ENCODE measurements at places on chromosomes 3 and 15.
A peak's percentile ranks its signal among the peaks of the same experiment; 100 is the strongest.

DNA sequence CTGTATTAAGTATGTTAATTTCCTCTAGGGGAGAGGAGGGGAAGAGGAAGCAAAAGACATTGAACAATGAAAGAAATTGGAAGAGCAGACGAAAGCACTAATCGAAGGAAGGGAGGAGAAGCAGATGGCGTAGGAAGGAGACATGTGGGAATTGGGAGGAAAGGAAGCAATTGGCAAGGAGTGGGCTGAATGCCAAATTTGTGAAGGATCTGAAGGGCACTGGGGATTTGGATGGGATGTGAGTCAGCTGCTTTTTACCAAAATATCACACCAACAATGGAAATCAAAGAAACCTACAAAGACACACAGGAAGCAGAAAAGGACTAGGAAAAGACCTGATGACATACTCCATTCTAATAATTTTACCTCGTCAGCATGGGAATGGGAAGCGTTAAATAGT is 1029.8 kb downstream of the ROBO1 start:
- no peak for DNase-seq

DNA sequence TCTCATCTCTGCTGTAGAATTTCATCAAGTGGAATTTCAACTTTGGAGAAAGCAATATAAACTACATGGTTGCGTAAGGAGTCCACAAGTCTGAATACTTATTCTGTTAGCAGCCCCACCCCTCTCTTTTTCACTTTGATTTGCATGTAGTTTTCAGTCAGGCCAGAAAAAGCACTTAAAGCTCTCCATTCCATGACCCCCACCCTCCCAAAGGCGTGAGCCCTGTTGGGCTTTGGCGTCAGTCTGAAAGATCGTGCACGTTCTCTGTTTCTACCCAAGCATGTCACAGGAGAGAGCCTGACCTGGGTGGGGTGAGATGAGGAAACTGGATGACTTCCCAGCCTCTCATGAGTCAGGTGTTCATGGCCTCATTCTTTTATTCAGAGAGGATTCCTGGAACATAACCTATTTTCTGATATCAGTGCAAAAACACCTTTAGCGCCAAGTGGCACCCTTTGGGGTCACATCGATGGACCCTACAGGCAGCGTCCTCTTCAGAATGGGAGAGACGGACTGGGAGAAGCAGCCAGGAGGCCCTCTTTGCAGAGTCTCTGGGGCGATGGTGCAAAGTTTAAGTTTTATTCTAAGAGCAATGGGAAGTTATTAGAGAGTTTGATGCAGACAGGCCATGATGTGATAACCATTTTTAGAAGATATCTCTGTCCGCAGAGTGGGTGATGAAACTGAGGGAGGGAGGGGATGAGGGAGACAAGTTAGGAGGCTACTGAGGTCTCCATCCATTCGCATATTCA is 55.8 kb downstream of the LSM3 start:
- DNase-seq, result no peak

- DNase-seq, result peak; percentile 27
Observed at GRCh38 chr3:108477511-108478147, 32.8 kb downstream of the MYH15 start.

DNA sequence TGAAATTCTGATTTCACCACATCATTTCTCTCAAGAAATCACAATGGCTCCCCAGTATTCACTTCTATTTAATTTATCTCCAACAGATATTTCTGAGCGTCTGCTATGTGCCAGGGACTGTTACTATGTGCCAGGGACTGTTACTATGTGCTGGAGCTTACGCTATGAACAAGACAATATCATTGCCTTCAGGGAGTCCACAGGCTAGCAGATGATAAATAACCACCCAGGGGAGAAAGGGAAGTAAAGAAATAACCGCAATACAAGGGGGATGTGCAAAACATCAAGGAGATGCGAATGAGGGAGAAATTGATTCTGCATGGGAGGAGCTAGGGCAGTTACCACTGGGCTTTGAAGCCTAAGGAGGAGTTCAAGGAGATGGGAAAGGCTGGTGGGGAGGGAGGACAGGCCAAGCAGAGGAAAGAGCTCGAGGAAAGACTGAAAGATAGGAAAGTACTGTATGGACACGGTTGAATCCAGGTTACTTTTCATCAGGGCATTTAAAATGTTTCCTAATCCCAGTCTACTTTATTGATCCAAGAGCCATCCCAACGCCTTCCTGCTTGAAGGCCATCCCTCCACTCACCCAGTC is 2.5 kb downstream of the THSD4 start:
- no peak for DNase-seq

- no peak for DNase-seq
Observed at GRCh38 chr15:44246521-44247268, 41.8 kb upstream of the GOLM2 start.

DNA sequence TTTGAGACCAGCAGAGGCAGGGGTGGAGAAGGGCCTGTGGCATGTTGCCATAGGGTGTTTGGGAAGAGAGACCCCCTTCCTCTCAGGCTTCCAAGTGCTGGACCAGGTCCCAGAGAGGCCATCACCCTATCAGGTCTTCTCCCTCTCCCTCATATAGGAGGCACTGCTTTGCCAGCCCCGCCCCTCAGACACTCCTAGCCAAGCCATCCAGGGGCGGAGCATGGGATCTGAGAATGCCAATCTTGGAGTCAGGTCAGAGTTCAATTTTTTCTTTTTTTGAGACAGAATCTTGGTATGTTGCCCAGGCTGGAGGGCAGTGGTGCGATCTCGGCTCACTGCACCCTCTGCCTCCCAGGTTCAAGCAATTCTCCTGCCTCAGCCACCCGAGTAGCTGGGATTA is 32.7 kb downstream of the CRABP1 start:
- no peak for DNase-seq

- DNase-seq, result no peak
Observed at GRCh38 chr3:99579965-99580364, 58.4 kb upstream of the COL8A1 start.

DNA sequence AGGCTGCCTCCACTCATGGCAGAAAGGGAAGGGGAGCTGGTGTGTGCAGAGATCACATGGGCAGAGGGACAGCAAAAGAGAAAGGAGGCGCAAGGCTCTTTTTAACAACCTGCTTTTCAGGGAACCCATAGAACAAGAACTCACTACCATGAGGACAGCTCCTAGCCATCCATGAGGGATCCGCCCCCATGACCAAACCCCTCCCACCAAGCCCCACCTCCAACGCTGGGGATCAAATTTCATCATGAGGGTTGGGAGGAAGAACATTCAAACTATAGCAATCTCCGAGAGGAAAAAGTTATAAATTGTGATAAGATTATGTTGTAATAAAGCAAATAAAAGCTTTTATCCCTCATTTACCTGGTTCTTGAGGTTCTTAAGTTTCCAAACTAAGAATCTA is 84.7 kb upstream of the LMCD1 start:
- no peak for DNase-seq

DNA sequence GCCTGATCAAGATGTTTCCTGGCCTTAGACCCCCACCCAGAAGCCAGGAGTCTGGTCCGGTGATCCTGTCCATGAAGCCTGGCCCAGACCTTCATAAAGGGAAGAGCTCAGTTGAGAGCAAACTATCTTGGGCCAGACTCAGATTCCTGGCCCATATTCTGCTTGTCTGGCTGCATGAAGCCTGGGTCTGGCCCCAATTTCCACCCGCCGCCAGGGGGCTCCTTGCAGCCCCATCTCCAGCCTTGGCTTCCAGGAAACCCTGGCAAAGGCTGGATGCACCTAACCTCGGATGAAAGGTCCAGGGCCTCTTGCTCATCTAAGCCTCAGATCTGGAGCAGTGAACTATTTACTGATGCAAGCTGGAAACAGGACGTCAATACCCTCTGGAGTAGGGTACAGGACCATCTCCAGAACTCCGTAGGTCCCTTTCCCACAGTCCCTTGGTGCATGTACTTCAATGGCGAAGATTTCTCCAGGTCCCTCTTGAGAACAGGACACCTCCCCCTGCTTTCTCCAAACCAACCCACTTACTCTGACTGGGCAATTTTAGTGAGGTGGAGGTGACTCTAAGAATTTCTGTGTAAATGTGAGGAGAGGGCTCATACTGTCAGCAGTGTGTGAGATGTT is 5.6 kb downstream of the FOXL2 start:
- DNase-seq, result no peak

- DNase-seq, result no peak
Observed at GRCh38 chr3:187736418-187736871, 8.8 kb downstream of the BCL6 start.

GRCh38 chr3:146065573-146066006 is 95.4 kb downstream of the PLOD2 start:
- DNase-seq, result peak; percentile 35

- DNase-seq, result no peak
Observed at GRCh38 chr3:183497313-183497712, 58.2 kb downstream of the KLHL6 start.

GRCh38 chr15:22237891-22238275 is 157.6 kb downstream of the OR4M2 start:
- DNase-seq, result no peak

- no peak for DNase-seq
Observed at GRCh38 chr3:20787005-20787404, 601.0 kb upstream of the SGO1 start.

DNA sequence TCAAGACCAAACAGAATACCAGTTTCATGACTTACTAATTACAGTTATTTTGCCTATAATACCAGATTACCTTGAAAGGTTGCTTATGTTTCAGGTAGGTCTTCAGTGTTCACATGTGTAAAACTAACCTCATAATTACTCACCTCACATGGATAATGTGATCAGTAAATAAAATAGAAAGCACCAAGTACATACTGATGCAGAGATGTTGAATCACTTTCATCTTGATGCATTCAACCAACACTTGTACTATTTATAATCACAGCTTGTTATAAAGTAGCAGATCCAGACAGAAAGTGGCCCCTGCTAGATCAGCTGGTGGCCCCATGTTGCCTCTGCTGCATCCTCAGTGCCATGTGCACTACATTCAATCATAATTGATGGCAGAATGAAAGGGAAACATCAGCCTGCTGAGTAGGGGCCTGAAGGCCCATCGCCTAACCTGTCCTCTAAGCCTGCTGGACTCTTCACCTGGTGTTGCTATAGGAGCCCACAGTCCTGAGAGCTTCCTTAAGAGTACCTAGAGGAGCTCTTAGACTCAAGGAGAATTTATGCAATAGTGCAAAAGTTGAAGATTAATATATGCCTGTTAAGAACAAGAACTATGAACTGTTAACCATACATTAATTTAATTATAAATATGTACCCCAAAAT is 154.3 kb downstream of the PLCL2 start:
- DNase-seq, result no peak

DNA sequence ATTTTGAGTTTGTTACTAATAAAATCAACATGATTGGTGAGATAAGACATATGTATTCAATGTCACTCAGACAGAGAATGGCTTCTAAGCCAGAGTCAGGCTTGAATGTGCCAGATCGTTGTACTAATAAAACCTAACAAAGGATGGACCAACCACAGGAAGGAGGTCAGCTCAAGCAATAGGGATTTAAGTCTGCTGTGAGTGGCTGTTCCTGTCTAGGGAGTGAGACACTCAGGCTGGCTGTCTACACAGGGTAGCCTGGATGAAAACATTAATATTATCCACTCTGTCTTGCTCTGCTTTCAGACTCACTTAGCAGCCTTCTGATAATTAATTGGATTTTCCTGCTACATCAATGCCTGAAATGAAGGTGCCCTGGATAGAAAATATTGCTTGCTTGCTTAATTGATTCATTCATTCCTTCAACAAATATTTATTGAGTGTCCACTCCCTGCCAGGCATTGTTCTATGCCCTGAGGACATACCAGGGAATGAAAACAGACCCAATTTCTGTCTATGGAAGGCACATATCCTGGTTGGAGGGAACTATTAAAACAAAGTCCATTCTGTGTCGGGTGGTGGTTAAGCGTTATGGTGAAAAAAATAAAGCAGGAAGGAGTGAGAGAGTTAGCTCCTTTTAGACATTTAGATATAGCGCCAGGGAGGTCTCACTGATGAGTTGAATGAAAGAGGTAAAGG is 239.4 kb downstream of the CHST2 start:
- DNase-seq, result no peak

- no peak for DNase-seq
Observed at GRCh38 chr15:57281321-57281720, 95.0 kb upstream of the CGNL1 start.

DNA sequence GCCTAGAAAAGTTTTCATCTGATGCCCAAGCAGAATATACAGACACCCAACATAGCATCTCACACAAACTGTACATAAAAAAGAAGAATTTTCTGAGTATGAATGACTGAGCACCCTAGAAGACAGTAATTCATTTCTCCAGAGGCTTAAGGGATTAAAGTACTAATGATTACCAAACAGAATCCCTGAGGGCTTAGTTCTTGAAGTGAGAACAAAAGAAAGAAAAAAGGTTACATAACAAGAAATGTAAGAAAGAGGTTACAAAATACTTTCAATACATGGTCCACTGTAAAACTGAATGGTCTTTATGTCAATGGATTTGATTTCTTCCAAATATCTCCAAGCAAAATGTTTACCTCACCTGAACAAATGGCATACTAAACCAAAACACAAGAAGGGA is 9.1 kb upstream of the NEK10 start:
- DNase-seq, result no peak

DNA sequence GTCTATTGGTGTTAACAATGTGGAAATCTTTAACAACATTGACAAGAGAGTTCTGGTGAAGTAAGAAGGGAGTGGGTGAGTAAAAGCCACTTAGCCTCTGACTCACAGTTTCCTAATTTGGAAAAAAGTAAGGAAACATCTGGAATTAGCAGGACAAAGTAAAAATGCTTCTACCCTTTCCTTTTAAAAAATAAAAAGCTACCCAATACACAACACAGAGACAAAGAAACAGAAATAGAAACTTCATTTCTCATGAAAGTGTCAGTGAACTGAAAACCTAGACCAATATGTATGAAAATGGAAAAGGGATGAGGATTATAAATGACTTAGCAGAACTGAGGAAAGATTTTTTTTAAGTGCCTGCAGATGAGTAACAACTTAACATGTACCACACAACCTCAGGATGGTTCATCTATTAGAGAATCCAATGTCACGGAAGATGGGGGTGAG is 65.4 kb downstream of the SSR3 start:
- DNase-seq, result peak; percentile 41

GRCh38 chr15:69603369-69604071 is 150.9 kb downstream of the RPLP1 start:
- no peak for DNase-seq

DNA sequence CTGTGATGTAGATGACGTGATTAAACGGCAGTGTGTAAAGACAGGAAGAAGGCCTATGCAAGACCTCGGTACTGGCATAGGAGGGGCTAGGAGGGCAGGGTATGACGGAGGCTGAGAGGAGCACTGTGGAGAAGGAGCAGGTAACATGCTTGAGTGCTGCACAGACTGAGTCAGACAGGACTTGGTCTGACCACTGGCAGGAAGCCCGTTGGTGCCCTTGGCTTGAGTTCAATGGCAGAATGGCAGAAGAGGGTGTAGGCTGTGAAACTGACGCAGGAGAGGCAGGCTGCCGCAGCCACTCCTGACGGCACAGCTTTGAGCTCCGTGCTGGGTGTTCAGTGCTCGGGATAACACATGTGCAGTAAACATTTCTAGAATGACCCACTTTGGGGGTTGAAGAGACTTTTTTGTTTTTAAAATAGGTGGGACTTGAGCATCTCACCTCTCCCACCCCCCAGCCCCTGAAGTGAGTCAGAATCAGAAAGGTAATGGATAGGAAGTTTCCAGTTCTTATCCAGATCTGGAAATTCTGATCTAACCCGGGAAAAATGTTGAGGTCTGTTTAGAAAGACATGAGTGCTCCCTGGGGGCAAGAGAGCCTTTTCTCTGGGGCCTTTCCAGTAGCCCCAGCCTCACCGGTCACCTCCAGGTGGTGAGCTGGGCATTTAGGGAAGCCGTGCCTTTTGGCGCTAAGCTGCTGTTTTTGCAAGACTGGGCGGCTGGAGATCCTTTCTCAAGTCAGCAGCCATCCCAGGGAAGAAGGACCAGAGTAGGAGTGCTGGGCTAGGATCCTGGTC is 126.4 kb downstream of the RPLP1 start:
- no peak for DNase-seq
